Suprapubic skin (tissue), 4 donors: ENCODE measurements at places on chromosomes 12 and 14.

- DNase-seq = no peak
Observed at GRCh38 chr14:20988717-20989470, 886 bp upstream of the METTL17 start.

- DNase-seq = peak; percentile 64
Observed at GRCh38 chr12:121812921-121813896, 9.4 kb downstream of the SETD1B start.

GRCh38 chr12:5691943-5692342 is 253.1 kb downstream of the ANO2 start:
- no peak for DNase-seq

DNA sequence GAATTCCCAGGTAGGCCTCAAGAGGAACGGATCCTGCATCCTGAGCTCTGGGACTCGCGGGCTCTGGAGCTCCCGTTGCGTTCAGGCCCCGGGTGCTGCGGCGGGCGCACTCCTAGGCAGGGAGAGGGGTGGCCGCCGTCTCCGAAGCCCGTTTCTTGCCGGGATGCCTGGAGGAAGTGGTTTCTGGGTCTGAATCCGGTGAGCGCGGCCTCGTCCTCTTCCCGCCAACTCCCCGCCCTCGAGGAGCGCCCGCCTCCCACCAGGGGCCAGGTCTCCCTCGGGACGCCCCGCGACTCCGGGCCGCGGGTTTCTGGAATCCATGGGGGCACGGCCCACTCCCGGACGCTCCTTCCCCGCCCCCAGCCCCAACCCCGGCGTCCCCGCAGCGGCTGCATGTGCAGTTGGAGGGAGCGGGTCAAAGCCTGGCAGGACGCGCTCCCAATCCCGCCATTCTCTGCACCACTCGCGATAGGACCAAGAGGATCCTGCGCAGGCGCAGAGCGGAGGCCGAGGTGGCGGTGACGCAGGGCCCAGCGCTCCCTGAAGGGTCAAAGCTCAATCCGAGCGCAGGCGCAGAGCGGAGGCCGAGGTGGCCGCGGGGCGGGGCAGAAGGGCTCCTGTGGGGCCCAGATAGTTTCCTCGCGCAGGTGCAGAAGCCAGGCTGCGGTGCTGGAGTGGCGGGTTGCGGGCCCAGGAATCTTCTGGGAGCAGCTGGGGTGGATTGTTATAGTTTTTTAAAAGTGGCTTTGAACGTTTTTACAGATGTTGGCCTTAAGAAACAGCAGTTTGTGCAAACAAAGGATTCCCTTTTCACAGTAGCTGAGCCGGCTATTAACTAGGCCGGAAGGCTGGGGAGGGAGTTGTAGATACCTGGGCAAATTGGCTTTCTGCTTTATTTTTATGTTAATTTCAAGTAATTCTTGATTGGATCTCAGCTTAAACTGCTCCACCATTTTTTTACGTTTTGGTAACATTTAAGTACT is 796.4 kb downstream of the AACS start:
- no peak for DNase-seq

DNA sequence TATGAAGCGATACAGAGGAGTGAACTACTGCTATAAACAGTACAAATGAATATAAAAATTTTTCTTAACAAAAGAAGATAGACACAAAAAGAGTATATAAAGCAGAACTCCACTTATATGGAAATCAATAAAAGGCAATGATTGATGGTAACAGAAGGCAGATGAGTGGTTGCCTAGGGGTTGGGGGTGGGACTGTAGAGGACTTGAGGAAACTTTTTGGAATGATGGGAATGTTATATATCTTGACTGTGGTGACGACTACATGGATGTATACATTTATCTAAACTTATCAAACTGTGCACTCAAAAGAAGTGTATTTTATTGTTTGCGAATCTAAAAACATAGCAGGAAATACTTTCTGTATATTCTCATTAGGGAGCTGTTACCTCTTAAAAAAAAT is 89.1 kb downstream of the PTCSC3 start:
- no peak for DNase-seq

DNA sequence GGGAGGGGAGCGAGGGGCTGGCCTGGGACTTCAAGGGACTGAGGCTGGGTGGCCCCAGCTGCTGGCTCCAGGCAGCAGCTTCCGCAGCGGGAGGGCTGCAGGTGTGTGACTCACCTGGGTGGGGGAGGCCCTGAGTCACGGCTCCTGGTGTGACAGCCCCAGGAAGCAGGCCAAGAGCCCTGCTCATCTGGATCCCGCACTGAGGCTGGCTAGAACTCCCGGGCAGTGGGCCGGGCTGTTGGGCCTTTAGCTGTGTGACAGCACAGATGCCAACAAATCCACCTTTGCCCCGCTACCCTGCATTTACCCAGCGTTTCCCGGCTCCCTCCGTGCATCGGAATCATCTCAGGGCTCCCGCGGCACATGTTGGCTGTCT is 180.0 kb upstream of the PRMT8 start:
- no peak for DNase-seq

GRCh38 chr14:61561104-61561503 is 134.2 kb upstream of the HIF1A start:
- DNase-seq = no peak

- DNase-seq = no peak
Observed at GRCh38 chr12:124498275-124499189, 68.9 kb downstream of the NCOR2 start.

DNA sequence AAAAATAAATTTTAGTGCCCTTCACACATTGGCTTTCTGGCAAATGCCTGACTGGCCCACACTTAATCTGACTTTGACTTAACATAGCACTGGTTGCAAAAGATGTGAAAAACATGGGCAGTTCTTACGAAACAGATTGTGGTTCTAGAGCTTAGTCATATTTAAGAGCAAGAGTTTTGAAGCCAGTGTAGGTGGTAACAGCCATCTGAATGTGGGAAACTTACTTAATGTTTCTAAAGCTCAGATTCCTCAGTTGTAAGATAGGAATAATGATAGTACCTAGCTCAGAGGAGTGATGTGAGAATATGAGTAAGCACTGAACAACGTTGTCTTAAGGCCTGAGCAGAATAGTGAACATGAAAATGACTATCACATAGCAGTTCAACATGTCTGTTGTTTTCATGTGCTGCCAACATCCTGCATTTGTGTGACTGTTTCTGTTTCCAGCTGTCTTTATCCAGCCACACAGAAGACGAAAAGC is 262.7 kb downstream of the SYT1 start:
- DNase-seq = no peak

DNA sequence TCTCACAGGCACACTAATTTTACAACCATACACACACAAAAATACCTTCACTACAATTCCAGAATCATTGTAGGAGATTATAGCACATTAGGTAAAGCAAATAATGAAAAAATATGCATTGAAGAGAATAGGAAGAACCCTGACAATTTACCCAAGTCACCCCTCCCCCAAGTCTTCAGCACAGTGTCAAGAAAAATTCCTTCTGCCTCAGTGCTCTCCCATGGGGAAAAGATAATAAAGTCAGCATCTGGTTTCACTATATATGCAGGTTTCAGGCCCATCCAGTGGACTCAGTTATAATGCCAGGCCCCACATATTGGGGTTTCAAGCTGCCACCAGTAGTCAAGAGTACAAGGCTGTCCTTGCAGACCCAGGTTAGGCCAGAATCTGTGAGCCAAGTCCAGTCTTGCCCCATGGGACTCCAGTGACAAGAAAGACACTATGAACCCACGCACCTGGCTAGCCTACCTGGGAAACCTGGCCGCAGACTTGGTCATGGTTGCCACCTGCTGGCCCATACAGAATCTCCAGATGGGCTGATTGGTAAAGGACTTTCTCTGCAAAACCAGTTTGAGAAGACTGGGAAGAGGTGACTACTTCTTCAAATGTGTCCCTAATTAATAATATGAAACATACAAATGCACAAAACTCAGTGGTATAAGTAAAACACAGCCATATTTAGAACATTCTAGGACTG is 398.6 kb upstream of the FLRT2 start:
- no peak for DNase-seq

GRCh38 chr14:20904393-20905029 is 13.3 kb downstream of the RNASE3 start:
- DNase-seq = no peak

DNA sequence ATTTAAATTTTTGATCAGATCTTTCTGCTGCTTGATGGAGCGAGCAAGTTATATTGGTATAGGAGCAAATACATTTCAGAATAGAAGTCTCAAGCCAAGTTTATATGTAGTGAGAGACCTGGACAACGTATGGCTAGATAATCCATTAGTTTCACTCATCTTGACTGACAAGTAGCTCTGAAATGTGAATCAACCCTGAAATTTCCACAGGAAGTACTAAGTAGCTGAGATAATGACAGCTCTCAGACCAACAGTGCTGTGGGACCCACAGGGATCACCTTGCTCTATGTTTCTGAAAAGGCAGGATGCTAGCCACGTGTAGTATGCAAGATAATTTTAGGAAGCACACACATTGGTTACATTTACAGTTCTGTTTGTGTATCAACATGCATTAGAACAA is 258.6 kb upstream of the FOXN3 start:
- DNase-seq = no peak

DNA sequence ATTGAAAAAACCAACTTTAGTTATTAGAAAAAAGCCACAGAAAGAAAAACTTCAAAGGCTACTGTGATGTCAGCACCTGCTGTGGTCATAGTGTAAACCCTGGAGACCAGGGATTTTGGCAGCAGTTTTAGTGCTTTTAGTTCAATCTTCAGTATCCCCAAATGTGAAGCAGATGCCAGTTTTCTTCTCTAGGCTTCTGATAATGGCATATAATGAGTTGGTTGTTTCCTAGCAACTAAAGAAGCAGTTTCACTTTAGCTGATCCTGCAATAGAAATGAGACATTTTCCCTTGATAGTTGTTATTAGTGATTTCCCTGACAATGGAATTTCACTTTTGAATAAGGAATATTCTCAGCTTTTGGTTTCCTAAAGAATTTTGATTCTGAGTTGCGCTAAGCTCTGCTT is 131.2 kb downstream of the NUBPL start:
- DNase-seq = no peak

- DNase-seq = no peak
Observed at GRCh38 chr12:67344979-67345710, 76.0 kb downstream of the CAND1 start.
